Mononuclear cell (primary cell): ENCODE measurements at places on chromosomes 7 and 10. TPM values are rescaled to one million over a fixed set of nuclear protein-coding genes. Genes with fewer than 3 reads are reported as not detected.

Gene INHBA
- total RNA-seq = 5.5 TPM

Gene FIGNL1
- total RNA-seq = 18.4 TPM

Gene KLLN
- 0.84 TPM for total RNA-seq

Gene PAX4
- total RNA-seq = not detected

Gene SHH
- total RNA-seq = 0.10 TPM

Gene ITPRID1
- total RNA-seq = 0.73 TPM

Gene CFAP46
- total RNA-seq = under 0.01 TPM

Gene TMEM139
- 0.10 TPM for total RNA-seq

Gene PPP1R17
- not detected for total RNA-seq

Gene LRRN3
- 3.8 TPM for total RNA-seq

Gene GOLGA7B
- total RNA-seq = 1.7 TPM

Gene A1CF
- under 0.01 TPM for total RNA-seq

Gene OPN4
- not detected for total RNA-seq

Gene TSPAN15
- total RNA-seq = 1.6 TPM

Gene ANKRD2
- not detected for total RNA-seq

Gene EBLN1
- total RNA-seq = not detected

Gene ZNF467
- 6.8 TPM for total RNA-seq

Gene ELN
- not detected for total RNA-seq

Gene OR2F2
- not detected for total RNA-seq

Gene RARRES2
- not detected for total RNA-seq

Gene IKZF1
- 231 TPM for total RNA-seq

Gene WNT8B
- not detected for total RNA-seq

Gene SHTN1
- 10.0 TPM for total RNA-seq

Gene CYP26C1
- total RNA-seq = not detected

Gene GNAI1
- total RNA-seq = 0.73 TPM

Gene OR2A5
- total RNA-seq = under 0.01 TPM

Gene HOXA11
- not detected for total RNA-seq

Gene PDE6C
- total RNA-seq = not detected

Gene PTF1A
- not detected for total RNA-seq

Gene ANKRD30A
- not detected for total RNA-seq

Gene GIMAP5
- total RNA-seq = 102 TPM

Gene EPO
- total RNA-seq = not detected

Gene FAM241B
- total RNA-seq = not detected

Gene IL6
- 36.0 TPM for total RNA-seq

Gene SPDYE11
- not detected for total RNA-seq

Gene SH2D4B
- 0.10 TPM for total RNA-seq

Gene FKBP9
- total RNA-seq = 1.2 TPM

Gene CPA2
- total RNA-seq = not detected

Gene EFCAB10
- 0.94 TPM for total RNA-seq

Gene NPY
- not detected for total RNA-seq
